ENCODE measurements at places on chromosomes 11 and 22.

DNA sequence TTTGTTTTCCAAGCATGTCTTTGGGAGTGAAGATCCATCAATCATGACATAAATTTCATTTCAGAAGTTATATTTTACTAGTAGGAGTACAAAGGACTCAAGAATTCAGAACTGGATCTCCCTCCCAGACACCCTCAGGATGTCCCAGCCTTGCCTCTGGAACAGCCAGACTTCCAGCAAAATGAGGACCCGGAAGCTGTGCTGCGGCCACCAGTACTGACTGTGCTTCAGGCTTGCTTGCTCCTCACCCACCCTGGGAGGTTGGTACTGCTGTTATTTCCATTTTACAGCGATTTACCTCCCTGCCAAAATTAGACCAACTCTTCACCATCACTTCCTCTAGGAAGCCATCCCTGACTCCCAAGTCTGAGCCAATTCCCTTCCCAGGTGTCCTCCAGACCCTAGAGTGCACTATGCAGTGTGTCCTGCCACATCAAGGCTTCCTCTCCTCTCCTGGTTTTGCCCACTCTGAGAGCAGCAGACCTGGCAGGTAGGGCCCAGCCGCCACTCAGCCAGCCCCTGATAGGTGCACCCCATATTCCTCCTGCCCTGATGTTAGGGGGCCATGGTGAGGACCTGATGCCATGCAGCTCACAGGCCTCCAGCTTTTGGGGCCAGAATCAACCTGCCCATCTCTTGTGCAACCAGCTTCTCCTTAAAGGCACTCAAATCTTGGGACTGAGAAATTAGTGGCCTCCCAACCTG, 47.3 kb upstream of the WNT7B start:
- DNase-seq: no peak

DNA sequence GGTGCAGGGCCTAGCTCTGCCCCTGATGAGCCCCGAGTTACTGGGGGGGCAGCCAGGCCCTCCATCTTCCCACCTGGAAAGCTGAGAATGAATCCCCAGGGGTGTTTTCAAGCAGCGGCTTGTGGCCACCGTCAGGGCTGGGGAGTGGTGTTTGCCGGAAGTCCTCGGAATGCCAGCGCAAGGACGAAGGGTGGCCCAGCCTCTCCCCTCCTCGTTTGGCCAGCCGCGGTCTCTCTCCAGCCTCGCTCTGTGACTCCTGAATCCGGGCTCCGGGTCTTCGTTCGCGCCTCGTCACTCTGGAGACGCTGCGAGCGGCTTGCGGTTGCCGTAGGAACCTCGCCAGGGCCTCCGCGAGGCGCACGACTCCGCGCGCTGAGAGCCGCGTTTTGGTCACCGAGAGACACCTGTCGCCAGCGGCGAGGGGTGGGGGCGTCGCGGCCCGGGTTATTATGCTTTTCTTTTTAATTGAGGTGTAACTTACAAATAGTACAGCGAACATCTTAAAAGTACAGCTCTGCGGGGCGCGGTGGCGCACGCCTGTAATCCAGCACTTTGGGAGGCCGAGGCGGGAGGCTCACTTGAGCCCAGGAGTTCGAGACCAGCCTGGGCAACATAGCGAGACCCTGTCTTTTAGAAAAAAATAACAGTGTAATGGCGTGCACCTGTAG, 6.3 kb upstream of the KDELR3 start:
- peak; percentile 51 for DNase-seq

- no peak for DNase-seq
Measured at GRCh38 chr22:37344735-37345449, 62.6 kb downstream of the CYTH4 start.

DNA sequence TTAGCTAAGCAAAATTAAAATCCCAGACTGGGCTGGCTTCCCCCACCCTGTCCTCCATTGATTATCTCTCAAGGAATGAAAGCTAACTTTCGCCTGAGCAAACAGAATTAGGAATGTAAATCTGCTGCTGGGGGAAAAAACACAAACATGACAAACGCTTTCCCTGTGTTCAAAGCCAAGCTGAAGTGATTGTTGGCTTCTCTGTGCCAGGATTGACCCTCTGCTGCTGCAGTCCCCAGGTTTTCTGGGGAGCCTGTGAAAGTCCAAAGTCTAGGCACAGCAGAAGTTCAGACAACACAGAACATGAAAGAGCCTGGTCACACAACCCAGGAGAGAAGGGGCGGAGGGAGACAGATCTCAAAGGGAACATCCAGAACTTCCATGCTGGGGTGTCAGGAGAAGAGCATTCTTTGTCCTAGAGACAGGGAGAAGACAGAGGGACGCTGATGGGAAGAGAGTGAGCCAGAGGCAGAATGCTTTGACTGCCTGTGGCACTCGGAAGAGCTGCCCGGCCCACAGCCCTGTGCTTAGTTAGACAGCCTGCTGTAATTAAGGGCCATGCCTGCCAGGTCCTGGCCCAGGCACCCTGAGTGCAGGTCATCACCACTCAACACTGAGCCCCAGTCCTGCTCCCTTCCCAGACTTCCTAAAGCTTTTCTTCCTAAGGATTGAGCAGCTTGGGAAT, 6.9 kb downstream of the PATZ1 start:
- no peak for DNase-seq

- no peak for DNase-seq
Measured at GRCh38 chr11:66904981-66905521, 48.2 kb downstream of the LRFN4 start.

GRCh38 chr11:103652013-103652412, 384.4 kb upstream of the DDI1 start:
- peak; percentile 72 for DNase-seq

GRCh38 chr22:29245626-29246385, 22.0 kb downstream of the RHBDD3 start:
- DNase-seq: peak; percentile 4

GRCh38 chr11:78414321-78415051, 3.1 kb downstream of the GAB2 start:
- DNase-seq: no peak

GRCh38 chr22:17629641-17630040, 1.1 kb upstream of the ATP6V1E1 start:
- no peak for DNase-seq

- DNase-seq: no peak
Measured at GRCh38 chr11:65506290-65506771, 7.5 kb downstream of the MALAT1 start.

DNA sequence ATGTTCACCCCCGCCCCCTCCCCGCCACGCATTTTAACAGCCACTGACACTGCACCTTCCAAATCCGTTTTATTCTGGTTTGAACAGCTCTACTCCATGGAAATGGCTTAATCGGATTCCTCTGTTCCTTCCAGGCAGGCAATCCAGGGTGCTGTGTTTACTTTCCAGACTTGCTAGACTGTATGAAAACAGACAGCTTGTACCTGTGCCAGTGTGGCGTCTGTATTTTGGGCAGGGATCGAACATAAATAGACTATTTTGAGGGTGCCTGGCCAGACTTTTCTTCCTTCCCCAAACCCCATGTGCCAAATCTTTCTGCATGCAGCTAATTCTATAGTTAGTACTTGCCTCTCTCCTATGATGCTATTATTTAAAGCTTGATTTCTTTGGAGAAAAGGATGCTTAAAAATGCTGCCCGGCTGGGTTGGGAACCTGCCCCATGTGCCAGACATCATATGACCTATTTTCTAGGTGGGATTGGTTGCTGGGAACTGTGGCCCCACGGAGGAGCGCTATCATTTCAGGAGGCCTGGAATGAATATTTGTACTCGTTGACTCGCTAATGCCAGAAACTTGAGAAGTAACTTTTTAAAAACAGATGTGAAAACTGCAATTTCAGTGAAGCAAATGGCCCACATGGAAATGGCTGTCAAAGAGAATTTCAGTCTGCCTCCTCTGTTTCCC, 814.8 kb downstream of the BRD1 start:
- DNase-seq: no peak

- peak; percentile 51 for DNase-seq
Measured at GRCh38 chr11:77446911-77447629, 26.8 kb downstream of the PAK1 start.

DNA sequence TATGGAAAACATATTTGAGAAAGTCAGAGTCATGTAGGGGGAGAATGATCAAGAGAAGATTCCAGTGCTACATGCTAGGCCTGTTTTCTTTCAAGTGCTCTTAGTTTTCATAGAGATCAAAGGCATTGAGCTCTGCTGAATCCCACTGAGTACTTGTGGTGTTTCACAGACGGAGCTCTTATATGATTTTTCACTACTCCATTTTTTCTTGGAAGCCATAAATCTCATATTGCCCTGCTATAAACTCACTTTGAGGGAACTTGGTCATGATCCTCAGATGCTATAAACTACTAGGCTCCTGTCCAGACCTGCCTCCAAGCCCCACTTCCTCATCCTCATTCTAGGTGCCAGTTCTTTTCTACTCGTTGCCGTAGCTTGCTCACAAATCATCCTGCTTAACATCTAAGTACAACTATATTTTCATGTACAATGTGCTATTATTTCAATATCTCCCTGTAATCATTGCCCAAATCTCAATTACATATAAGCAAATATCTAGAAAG, 180.8 kb upstream of the CCDC179 start:
- no peak for DNase-seq

GRCh38 chr22:30447656-30448055, 22.1 kb downstream of the MTFP1 start:
- DNase-seq: no peak

- no peak for DNase-seq
Measured at GRCh38 chr11:34323601-34324000, 34.2 kb downstream of the ABTB2 start.

DNA sequence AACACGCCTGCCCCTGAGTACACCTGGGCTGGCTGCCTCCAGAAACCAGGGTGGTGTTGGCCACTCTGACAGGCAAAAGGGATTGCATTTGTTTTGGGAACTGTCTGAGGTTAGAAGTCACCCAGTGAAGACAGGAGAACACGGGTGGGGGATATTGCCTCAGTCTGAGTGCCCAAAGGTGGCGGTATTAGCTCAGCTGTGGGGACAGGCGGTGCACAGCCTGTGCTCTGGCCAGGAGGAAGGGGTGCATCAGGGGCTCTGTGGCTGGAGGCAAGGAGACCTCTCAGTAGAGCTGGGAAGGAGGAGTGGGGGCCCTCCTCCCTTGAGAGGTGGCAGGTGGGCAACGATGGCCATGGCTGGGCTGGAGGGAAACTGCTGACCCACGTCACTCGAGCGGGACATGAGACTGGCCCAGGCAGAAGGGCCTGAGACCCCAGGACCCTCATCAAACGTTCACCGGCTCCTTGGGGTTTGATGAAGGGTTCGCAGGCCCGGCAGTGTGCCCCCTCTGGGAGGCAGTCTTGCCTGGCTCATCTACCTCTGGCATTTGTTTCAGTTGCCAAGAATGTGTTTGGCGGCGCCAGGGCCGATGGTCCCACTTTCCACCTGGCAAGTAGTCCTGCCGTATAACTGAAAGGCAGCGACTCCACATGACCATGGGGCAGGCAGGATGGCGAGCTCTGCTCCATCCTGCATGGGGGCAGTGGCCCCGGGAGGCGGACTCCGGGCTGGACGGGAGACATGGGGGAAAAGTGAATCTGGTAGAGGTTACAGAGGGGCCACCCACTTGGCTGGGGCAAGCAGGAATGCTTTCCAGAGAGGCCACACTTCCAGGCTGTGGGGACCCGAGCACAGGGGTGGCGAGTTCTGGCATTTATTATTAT, 52.8 kb upstream of the SMIM38 start:
- DNase-seq: no peak

GRCh38 chr11:44116234-44116830, 20.9 kb downstream of the EXT2 start:
- DNase-seq: no peak

- peak; percentile 14 for DNase-seq
Measured at GRCh38 chr22:36144886-36145541, 15.5 kb downstream of the APOL3 start.

- no peak for DNase-seq
Measured at GRCh38 chr22:38942702-38943101, 14.7 kb upstream of the APOBEC3A start.

- DNase-seq: peak; percentile 9
Measured at GRCh38 chr11:93099806-93100205, 98.0 kb downstream of the SLC36A4 start.

GRCh38 chr11:110947096-110947495, 234.9 kb upstream of the ARHGAP20 start:
- DNase-seq: no peak

DNA sequence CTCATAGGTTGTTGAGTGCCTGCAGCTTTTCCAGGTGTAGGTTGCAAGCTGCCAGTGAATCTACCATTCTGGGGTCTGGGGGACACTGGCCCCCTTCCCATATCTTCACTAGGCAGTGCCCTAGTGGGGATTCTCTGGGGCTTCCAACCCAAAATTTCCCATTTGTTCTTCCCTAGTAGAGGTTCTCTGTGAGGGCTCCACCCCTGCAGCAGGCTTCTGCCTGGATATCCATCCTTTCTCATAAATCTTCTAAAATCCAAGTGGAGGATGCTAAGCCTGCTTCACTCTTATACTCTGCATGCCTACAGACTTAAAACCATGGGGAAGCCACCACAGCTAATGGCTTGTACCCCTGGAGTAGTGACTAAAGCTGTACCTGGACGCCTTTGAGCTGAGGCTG, 33.4 kb downstream of the ANO3 start:
- DNase-seq: no peak

DNA sequence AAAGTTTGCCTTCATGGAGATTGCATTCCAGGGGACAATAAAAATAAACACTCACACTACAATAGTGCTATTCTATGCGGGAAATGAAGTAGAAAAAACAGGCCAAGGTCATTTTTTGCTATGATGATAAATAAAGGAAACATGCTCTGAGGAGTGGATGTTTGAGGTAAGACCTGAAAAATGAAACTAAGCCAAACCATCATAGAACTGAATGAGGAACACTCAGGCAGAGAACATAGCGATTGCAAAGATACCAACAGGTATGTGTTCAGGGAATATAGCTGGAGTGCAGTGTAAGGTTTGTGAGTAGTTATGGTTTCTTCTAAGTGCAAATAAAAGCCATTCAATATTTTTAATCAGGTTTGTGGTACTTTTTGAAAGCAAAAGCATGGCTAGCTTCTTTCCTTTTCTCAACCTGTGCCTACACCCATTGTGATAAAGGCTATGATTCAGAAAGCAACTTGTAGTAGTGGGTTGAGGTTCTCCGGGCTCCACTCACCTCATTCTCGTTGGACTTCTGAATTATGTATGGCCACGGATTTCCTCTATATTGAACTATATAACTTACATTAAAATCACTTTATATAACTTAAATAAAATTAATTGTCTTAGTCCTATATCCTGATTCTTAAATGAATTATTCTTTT, 278.2 kb upstream of the CHORDC1 start:
- DNase-seq: no peak

DNA sequence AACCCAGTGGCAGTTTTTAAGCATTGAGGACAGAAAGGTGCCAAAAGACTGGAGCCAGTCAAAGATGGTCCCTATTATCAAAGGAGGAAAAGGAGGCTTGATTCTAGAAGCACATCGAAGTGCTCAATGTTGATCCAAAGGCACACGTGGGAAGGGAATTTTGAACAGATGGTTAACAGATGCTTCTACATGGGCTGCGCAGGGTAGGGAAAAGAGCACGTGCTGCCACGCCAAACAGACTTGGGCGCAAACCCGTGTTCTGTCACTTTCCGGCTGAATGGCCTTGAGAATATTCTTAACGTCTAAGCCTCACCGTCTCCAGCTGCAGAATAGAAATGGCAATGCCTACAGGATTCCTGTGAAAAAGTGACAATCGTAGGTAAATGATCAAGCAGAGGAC, 217.9 kb upstream of the MTNR1B start:
- DNase-seq: no peak

GRCh38 chr11:107699371-107700285, 12.2 kb downstream of the SLN start:
- no peak for DNase-seq

GRCh38 chr22:27327981-27328721, 473.4 kb downstream of the MN1 start:
- DNase-seq: no peak

- no peak for DNase-seq
Measured at GRCh38 chr11:44600839-44601383, 35.4 kb downstream of the CD82 start.
